ENCODE measurements at places on chromosomes 12 and 14. TPM values are rescaled to one million over a fixed set of nuclear protein-coding genes. Genes with fewer than 3 reads are reported as not detected.

The CDCA3 gene
- total RNA-seq, result 18.4 TPM

The SLC25A47 gene
- total RNA-seq, result not detected

The CELA1 gene
- not detected for total RNA-seq

The CDK4 gene
- 299 TPM for total RNA-seq

The CPM gene
- total RNA-seq, result 23.3 TPM

The SLC25A3 gene
- total RNA-seq, result 668 TPM

The SPPL3 gene
- 9.5 TPM for total RNA-seq

All from fibroblast of villous mesenchyme (primary cell).